Fibroblast of the aortic adventitia (primary cell): ENCODE measurements at places on chromosomes 4 and X. TPM values are rescaled to one million over a fixed set of nuclear protein-coding genes. Genes with fewer than 3 reads are reported as not detected.

PRKG2 gene
- 7.8 and 7.9 TPM in 2 replicates for total RNA-seq

FATE1 gene
- total RNA-seq, result not detected in 2 replicates

RPL36A gene
- total RNA-seq, result 1,088 and 1,131 TPM in 2 replicates

ASMT gene
- not detected in 2 replicates for total RNA-seq

ZNF674 gene
- 5.2 and 6.0 TPM in 2 replicates for total RNA-seq

RNF175 gene
- total RNA-seq, result not detected in 2 replicates

AADAT gene
- total RNA-seq, result 6.2 and 7.4 TPM in 2 replicates

SULT1E1 gene
- 0.41 and 1.7 TPM in 2 replicates for total RNA-seq

NUDT6 gene
- 8.5 and 12.8 TPM in 2 replicates for total RNA-seq

SSX1 gene
- total RNA-seq, result 0.09 TPM in 1 of 2 replicates, not detected in the other

GEMIN8 gene
- 7.3 and 16.6 TPM in 2 replicates for total RNA-seq

ADH1C gene
- 1.4 and 24.3 TPM in 2 replicates for total RNA-seq

TLR6 gene
- 2.2 and 5.0 TPM in 2 replicates for total RNA-seq

NOX1 gene
- total RNA-seq, result not detected in 2 replicates

DRD5 gene
- not detected in 2 replicates for total RNA-seq
